NCI-H510A (cell line): ENCODE measurements at places on chromosomes 7 and 10.

GRCh38 chr10:3816995-3817394, 32.0 kb upstream of the KLF6 start:
- DNase-seq: no peak

DNA sequence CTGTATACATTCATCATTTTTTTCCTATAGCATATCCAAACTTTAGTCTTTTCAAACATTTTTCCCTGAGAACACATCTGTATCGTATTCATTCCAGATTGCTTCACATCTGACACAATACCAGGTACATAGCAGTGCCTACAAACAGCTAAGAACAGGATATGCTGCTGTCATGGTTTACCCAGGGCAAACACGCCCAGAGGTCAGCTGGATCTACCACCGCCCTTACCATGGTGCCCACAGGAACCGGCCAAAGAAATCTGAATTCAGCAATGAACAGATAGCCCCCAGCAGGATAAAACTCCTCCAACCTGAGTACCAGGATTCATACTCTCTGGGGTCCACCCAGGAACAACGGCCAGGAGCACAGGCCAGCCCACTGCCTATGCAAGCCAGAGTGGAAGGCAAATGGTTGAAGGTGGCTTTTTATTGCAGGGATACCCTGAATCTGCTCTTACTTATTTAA, 43.0 kb downstream of the TNS3 start:
- DNase-seq: no peak

GRCh38 chr10:126294451-126294850, 93.8 kb downstream of the ADAM12 start:
- no peak for DNase-seq

- no peak for DNase-seq
These were observed 645.7 kb downstream of the ANKRD7 start for GRCh38 chr7:118870187-118870586.

GRCh38 chr10:92970301-92971070, 90.1 kb upstream of the CYP26C1 start:
- no peak for DNase-seq

GRCh38 chr7:127904670-127904985, 126.6 kb downstream of the LRRC4 start:
- DNase-seq: no peak

DNA sequence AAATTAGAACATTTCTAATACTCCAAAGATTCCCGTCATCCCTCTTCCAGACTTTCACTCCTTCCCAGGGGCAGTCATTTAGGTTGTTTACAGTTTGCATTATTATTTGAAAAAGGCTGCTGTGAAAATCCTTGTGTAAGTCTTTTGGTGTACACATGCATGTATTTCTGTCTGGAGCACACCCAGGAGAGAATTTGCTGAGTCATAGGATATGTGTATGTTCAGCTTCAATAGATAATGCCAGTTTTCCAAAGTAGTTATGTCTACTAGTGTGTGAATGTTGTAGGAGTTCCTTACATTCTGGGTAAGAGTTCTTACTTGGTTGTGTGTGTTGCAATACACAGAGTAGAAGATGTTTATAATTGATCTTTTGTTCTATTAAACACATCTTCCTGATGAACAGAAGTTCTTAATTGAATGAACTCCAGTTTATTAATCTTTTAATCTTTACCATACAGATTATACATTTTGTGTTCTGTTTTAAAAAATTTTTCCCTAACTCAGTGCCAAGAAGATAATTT, 25.3 kb downstream of the CROT start:
- no peak for DNase-seq

GRCh38 chr7:83517035-83517700, 131.8 kb downstream of the SEMA3E start:
- DNase-seq: no peak

- DNase-seq: no peak
These were observed 637.9 kb upstream of the DPP6 start for GRCh38 chr7:153414288-153414629.

GRCh38 chr10:122422266-122422989, 32.0 kb upstream of the ARMS2 start:
- no peak for DNase-seq

DNA sequence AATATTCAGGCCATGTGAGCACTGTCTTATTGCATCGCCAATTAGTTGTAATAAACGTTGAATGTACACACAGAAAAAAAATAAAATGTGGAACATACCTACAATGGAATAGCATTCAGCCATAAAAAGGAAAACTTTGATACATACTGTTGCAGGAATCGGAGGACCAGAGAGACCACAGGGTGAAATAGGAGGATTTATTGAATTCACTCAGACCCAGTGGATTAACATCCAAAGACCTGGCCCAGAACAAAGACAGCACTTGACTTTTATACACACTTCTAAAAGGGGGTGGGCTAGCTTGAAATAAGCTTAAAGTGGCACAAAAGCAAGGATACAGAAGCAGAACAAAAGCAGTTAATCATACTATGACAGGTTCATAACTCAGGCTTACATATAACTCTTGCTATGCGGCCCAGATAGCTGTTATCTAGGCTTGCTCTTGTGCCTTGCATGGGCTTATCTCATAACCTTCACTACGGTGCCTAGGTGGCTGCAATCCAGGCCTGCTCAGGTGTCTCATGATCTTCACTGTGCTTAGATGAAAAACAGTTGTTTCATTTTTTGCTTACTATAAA, 292.2 kb upstream of the TAC1 start:
- no peak for DNase-seq

- DNase-seq: no peak
These were observed 32.4 kb downstream of the ACTA2 start for GRCh38 chr10:88920198-88920597.
